ENCODE measurements at places on chromosomes 7 and 10. TPM values are rescaled to one million over a fixed set of nuclear protein-coding genes. Genes with fewer than 3 reads are reported as not detected.

The TMEM270 gene
- total RNA-seq: not detected

The LIPM gene
- not detected for total RNA-seq

The ORC5 gene
- 15.6 TPM for total RNA-seq

The MYO1G gene
- total RNA-seq: 245 TPM

The LRRC4 gene
- 0.34 TPM for total RNA-seq

The ANKRD61 gene
- not detected for total RNA-seq

The NOS3 gene
- total RNA-seq: 9.6 TPM

The FOXI2 gene
- total RNA-seq: not detected

The LIPJ gene
- total RNA-seq: not detected

GRCh38 chr7:9945857-9946256, 1027.8 kb upstream of the PHF14 start:
- no peak for DNase-seq

GRCh38 chr10:82150123-82150900, 275.3 kb downstream of the NRG3 start:
- DNase-seq: no peak

DNA sequence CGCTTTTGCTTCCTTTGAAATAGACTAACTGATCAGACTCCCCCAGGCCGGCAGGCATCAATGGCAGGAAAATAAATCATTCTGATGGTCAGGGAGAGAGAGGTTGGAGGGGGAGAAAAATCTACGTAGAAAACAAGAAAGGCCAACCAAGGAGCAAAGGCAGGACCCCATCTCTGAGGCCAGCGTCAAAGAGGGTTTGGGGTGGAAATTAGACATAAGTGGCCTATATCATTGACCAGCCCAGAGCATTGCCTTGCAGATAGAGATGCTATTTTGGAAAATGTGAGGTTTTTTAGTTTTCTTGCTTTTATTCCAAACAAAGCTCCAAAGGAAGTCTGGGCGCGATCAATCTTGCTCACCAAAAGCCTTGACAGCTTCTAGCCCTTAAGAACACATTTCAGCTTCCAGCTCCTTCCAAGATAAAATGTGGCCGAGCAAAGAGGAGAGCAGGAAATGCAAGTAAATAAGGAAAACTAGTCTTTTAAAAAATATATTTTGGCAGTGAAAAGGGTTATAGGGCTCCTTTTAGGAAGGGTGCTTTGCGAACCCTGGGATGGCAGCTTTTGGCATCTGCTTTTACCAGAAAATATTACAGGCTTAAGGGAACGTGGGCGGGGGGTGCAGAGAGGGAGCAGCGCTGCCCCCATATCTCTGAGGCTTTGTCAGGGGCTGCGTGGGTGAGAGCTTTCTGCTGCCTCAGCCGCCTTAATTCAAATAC, 2.0 kb upstream of the HOXA2 start:
- no peak for DNase-seq

DNA sequence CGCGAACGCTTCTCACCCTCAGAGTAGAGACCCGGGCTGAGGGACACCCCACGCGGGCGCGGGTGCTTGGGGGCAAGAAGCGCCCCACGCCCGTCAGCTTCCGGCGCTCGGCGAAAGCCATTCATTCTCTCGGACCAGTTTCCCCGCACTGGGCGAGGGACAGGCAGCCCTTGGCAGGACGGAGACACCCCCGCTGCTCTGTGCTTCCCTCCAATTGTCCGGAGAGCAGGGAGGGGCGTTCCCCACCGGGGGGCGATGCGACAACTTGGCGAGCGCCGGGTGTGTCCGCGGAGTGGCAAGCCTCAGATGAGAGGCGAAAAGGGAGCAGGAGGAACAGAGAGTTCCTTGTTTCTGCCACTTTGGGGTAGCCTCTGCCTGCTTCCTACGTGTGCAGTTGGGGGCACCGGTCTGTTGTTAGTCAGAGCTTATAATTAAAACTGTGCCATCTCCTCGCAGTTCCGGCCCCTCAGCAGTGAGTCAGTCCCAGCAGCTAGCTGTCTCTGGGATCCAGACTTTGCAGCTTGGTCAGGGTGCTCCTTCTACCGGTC, 1.7 kb downstream of the GPR158 start:
- no peak for DNase-seq

- no peak for DNase-seq
Observed at GRCh38 chr10:74035303-74035702, 37.4 kb downstream of the VCL start.

- no peak for DNase-seq
Observed at GRCh38 chr7:20742913-20743312, 43.8 kb downstream of the SP8 start.

DNA sequence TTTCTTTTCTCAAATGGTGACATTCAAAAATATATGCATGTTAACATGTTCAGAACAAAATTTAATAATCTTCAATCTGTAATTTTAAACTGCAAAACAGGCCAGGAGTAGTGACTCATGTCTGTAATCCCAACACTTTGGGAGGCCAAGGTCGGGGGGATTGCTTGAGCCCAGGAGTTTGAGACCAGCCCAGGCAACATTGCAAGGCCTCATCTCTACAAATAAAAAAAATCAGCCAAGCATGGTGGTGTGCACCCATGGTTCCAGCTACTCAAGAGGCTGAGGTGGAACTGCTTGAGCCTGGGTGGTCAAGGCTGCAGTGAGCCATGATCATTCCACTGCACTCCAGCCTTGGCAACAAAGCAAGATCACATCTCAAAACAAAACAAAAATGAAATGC, 394.3 kb downstream of the PARD3 start:
- no peak for DNase-seq

DNA sequence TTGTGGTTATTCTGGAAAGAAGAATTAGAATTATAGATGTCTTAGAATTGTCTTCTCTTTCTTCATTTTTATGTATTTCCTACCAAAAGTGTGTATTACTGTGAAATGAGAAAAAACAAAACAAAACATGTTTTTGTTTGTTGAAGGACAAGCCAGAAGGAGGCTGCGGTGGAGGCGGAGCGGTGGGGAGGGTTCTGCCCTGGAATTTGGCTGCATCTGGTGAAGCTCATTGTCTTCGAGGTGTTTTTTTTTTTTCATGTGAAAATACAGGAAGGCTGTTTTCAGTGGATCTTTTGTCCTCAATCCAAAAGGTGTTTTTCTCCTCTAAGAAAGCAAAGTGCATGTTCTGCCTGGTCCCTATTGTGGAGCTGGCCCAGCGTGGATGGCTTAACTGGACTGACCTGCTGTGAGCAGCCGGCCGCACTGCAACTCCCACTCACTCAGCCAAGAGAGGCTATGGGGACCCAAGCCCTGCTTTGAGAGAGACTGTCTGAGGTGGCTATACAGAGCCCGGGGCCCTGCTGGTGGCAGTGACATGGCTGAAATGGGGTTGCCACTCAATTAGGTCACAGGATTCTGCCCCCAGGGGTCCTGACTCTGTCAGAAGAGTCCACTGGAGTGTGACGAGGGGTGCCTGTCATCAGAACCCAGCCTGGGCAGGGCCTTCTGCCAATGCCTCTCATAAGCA, 184.9 kb upstream of the MKI67 start:
- no peak for DNase-seq

DNA sequence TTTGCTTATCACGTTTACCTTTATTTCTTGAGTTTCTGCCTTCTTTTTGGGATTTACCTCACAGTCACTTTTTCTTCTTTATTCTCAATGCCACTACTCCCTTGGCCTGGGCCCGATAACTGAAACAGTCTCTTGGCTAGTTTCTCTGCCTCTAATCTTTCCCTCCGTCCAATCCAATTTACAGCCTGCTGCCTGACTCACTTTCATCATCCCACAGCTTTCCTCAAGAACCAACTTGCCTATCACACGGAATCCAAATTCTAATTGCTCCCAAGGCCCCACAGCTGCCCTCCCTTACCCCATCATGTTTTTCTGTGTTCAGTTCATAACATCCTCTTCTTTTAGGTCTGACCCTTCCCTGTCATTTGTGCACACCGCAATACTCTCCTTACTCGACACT, 121.4 kb downstream of the HIPK2 start:
- no peak for DNase-seq

DNA sequence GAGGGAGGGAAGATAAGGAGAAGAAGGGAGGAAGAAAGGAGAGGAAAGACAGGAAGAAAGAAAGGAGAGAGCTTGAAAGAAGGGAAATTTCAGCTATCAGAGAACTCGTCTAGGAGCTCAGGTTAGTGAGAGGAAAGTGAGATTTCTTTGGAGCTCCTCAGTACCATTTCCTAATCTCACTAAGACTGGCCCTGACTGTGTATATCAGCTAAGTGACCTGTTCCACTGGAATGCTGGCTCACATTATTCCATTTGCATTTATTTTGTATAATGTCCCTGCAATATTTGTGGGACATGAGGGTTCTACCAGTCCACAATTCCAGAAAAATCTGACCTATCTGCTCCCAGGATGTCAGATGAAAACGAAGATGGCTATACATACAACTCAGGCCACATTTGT, 114.7 kb upstream of the CELF2 start:
- DNase-seq: no peak

DNA sequence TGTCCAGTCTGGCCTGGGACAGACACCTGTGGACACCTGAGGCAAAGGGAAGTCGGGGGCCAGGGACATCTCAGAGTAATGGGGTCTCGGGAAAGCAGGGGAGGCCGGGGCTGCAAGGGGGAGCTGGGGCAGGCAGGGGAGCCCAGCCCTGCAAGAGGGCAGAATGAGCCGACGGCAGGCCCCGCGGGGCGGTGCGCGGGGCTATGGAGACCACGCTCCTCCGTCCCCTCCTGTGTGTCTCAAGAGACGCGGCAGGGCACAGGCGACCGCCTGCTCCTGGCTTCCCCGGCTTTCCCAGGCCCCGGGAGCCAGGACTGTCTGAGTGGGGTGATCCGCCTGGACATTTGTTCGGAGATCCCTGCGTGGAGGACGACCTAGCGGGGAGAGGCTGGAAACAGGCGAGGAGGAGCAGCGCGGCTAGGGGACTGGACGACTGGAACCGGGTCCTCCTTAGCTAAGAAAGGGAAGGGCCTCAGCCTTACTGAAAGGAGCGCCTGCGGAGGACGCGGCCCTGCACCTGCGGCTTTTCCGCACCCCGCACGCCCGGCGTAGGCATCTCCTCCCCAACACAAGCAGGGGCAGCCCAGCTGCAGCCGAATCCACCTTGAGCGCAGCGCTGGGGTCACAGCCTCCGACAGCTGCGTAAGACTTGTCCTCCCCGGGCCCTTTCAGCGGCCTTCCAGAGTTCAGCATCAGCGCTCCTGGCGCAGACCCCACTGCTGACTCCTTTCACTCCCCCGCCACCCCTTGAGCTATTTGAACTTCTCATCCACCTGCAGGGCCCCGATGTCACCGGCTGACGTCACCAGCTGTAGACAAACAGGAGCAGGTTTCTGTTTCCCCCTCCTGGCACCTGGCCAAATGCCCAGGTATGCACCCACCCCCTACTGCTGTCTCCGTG, 176.4 kb downstream of the ZNF248 start:
- no peak for DNase-seq

DNA sequence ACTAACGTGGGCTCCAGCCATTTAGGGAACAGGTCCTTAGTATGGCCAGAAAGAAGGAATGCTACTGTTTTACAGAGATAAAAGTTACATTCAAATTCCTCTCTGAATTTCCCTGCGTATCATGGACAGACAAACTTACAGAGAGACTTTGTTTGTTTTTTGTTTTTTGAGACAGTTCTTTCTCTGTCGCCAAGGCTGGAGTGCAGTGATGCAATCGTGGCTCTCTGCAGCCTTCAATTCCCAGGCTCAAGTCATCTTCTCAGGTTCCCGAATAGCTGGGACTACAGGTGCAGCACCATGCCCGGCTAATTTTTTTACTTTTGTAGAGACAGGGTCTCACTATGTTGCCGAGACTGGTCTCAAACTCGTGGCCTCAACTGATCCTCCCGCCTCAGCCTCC, 64.5 kb upstream of the MPP7 start:
- no peak for DNase-seq

GRCh38 chr10:57692255-57692980, 575.3 kb downstream of the IPMK start:
- DNase-seq: no peak

DNA sequence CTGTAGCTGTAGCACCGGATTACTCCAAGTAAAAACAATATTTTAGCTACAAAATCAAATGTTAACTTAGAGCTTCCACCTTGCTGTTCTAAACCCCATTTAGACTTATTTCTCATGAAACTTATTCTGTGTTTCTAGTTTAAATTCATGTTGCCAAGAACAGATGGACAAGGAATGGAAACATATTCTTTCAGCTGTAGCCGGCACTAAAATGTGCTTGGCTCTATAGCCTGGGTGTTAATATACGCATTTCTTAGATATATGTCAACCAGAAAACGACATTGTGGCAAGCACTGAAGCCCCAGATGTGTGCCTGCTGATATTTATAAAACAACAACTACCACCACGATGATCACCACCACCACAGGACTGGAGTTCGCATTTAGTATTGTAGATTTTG, 190.3 kb upstream of the ETV1 start:
- no peak for DNase-seq

- no peak for DNase-seq
Observed at GRCh38 chr10:60167050-60167449, 222.6 kb downstream of the ANK3 start.

GRCh38 chr7:142498364-142498763, 240.5 kb upstream of the PRSS58 start:
- DNase-seq: no peak

DNA sequence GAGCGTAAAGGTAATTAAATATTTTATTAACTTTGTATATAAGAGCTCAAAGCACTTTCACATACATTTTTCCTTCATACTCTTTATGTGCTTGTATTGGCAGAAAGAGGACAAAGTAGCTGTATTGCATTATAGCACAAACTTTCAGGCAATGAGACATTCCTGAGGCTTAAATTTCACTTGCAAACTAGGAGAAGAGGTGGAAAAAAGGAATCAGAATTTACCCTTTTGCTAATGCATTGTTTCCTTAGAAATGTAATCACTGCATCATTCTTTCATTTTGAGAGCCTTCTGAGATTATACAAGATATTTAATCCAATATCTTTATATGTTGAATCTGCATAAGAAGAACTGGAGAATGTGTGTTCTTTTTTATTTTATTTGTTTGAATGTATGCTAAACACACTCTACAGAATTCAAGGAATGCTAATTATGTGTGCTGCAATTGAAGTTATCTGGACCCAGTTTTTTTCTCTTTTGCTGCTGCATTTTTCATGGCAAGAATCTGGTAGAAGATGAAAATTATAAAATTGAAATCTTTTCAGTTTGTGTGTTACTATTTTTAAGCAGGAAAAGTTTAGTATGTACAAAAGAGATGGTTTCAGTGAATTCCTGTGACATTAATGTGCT, 185.1 kb downstream of the NXPH1 start:
- no peak for DNase-seq

DNA sequence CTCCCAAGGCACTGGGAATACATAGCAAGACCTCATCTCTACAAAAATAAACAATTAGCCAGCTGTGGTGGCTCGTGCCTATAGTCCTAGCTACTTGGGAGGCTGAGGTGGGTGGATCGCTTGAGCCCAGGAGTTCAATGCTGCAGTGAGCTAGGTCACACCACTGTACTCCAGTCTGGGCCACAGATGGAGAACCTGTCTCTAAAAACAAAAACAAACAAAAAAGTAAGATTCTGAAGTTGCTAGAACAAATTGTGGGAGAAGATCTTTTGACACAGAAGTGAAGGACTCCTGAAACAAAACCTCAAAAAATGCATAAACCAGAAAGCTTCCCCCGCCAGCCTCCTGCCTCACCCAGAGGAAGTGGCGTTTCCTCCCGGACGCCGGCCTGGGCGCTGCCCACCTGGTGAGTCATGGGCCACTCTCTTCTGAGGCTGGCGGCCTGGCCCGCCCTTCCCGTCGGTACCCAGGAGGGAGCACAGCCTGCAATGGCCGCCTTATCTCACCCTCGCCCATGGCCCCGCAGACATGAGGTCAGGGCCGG, 25.4 kb upstream of the ELN start:
- DNase-seq: no peak

Data from T-helper 17 cell (primary cell).